ENCODE measurements at places on chromosomes 3 and 15. TPM values are rescaled to one million over a fixed set of nuclear protein-coding genes. Genes with fewer than 3 reads are reported as not detected.
A peak's percentile ranks its signal among the peaks of the same experiment; 100 is the strongest.

DNA sequence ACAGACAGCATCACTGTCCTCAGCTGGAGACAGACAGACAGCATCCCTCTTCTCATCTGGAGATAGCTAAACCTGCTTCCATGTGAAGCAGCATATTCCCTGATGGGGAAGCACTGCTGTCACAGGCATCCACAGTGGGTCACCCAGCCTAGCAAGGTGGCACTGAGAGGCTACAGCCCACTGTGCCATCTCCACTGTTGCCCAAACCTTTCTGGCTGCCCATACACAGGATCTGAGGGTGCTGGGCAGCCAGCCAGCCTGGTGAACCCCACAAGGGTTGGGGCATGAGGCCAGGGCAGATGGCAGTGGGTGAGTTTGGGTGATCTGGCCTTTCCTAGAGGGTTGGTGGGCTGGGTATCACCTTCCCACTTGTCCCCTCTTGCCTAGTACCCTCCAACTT, 11.7 kb downstream of the CHST13 start:
- H3K36me3 ChIP-seq: no peaks in the 10 kb centered on the region
- peaks cover under 1% of the 10 kb centered on the region for H3K4me1 ChIP-seq
- no peak overlapping the region for H3K27ac ChIP-seq
- peaks cover 41% of the 10 kb centered on the region for H3K27me3 ChIP-seq
- DNase-seq: peak; percentile 19

DNA sequence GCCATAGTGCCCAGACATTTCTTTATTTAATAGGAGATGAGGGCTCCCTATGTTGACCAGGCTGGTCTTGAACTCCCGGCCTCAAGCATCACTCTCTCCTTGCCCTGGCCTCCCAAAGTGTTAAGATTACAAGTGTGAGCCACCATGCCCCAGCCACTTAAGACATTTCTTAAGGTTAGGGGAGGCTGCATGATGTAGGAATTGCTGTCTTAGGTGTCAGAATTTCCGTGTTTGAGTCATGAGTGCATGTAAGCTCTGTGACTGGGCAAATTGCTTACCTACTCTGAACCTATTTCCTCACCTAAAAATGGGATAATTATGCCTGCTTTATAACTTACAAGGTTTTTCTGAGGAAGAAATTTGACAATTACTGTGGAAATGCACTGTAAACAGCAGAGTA, 34.2 kb upstream of the SIAH2 start:
- H3K4me1 ChIP-seq: no peaks in the 10 kb centered on the region
- no peaks in the 10 kb centered on the region for H3K27me3 ChIP-seq
- H3K4me3 ChIP-seq: no peak overlapping the region

The GRK7 gene
- total RNA-seq: not detected

DNA sequence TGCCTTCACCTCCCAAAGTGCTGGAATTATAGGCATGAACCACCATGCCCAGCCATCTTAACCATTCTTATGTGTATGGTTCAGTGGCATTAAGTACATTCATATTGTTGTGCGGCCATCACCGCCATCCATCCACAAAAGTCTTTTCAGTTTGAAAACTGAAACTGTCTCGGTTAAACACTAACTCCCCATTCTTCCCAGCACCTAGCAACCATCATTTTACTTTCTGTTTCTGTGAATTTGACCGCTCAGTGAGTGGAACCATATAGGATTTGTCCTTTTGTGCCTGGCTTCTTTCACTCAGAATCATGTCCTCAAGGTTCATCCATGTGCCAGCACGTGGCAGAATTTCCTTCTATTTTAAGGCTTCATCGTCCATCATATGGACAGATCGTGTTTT, 5.8 kb downstream of the MCM2 start:
- no peak overlapping the region for H3K27ac ChIP-seq
- no peak overlapping the region for H3K4me3 ChIP-seq
- peaks cover 4% of the 10 kb centered on the region for H3K4me1 ChIP-seq
- no peaks in the 10 kb centered on the region for H3K27me3 ChIP-seq

DNA sequence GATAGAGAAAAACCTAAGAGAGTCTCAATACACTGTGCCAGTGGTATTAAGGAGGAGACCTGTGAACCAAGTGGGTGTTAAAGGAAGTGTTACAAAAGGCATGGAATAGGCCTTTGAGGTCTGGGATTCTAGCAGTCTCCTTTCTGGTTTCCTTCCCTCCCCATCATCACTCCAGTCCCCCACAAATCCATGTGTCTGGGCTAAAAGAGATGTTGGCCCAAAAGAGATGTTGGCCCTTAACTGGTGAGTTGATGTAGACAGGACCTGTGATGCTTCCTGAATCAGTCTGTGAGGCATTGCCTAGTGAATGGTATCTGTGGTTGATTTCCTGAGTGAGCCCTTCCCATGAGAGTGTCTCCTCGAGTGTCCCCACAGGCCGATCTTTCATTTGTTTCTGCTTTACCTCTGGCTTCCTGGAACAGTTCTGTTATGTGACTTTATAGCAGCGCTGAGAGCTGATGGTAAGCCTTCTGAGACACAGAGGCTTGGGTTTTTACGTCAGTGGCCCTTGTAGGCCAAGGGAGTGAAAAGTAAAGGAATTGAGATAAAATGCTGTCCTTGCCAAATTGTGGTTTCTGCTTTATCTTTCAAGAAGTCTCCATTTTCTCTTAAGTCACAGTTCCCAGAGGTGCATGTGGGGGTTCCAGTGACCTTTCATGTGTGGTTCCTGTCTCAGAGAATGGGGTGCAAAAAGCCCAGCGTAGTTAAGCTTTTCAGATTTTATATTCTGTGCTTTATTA, 87.8 kb downstream of the KLHL25 start:
- H3K4me1 ChIP-seq: peaks cover 65% of the 10 kb centered on the region
- peaks cover 37% of the 10 kb centered on the region for H3K36me3 ChIP-seq
- H3K27ac ChIP-seq: peak overlapping the region; percentile 83

The ANKRD34C gene
- total RNA-seq: not detected
